ENCODE measurements at places on chromosomes 1 and 21.

DNA sequence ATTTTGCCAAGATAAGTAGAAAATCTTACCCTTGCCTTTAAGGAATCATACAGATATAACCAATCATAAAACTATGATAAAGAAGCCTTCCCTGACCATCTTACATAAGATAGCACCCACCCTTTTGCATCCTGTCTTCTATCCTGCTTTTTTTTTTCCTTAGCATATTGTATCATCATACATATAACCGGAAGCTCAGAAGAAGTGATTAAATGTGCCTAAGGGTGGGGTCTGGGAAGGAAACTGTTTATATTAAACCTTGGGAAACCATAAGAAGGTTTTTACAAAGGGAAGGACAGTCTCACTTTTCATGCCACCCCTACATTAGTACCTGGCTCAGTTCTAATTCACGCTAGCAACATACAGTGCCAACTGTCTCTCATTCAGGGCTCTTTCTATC is 66.8 kb downstream of the LUZP1 start:
- DNase-seq = no peak

- DNase-seq = no peak
These were observed 171.5 kb upstream of the HMCN1 start for GRCh38 chr1:185562461-185563359.

DNA sequence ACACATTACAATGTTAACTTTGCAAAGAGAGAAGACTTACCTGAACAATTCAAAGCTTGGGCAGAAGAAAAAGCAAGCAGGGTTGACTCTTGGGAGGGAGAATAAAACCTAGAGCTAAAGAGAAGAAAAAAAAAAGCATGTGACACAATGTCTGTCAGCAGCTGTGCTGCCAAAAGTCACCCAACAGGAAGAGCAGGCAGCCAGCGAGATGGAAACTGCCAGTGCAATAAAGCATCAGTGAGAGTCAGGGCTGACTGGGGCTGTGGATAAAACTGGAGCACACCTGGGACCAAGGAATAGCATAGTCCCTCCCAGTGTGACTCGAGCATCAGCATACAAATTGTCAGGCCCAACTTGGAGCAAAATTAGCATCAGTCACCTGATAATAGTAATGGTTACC is 65.0 kb upstream of the SLC22A15 start:
- DNase-seq = no peak

DNA sequence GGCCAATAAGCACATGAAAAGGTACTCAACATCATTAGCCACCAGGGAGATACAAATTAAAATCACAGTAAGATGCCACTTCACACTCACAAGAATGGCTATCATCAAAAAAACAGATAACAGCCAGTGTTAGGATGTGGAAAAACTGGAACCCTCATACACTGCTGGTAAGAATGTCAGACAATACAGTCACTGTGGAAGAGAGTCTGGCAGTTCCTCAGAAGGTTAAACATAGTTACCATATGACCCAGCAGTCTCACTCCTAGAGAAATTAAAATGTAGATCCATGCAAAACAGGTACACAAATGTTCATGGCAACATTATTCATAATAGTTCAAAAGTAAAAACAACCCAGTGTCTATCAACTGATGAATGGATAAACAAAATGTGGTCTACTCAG is 33.3 kb downstream of the LDLRAD1 start:
- no peak for DNase-seq

DNA sequence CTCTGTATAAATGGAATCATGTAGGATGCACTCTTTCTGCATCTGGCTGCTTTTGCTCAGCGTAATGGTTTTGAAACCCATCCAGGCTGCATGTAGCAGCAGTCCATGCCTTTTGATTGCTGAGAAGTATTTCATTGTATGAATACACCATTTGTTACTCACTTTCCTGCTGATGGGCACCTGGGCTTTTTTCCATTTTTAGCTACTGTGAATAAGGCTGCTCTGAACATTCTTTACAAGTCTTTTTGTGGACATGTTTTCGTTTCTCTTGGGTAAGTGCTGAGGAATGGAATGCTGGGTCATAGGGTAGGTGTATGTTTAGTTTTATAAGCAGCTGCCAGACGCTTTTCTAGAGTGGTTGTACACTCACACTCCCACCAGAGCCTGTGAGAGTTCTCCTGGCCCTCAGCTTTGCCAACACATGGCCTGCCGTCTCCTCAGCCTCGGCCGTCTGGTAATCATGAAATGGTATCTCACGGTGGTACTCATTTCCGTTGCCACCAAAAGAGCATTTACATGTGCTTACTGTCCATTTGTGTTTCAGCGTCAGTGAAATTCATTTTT is 22.7 kb downstream of the SLX9 start:
- no peak for DNase-seq

- no peak for DNase-seq
These were observed 51.7 kb downstream of the PALMD start for GRCh38 chr1:99697580-99697979.

- no peak for DNase-seq
These were observed 76.1 kb upstream of the SIPA1L2 start for GRCh38 chr1:232705815-232706575.

DNA sequence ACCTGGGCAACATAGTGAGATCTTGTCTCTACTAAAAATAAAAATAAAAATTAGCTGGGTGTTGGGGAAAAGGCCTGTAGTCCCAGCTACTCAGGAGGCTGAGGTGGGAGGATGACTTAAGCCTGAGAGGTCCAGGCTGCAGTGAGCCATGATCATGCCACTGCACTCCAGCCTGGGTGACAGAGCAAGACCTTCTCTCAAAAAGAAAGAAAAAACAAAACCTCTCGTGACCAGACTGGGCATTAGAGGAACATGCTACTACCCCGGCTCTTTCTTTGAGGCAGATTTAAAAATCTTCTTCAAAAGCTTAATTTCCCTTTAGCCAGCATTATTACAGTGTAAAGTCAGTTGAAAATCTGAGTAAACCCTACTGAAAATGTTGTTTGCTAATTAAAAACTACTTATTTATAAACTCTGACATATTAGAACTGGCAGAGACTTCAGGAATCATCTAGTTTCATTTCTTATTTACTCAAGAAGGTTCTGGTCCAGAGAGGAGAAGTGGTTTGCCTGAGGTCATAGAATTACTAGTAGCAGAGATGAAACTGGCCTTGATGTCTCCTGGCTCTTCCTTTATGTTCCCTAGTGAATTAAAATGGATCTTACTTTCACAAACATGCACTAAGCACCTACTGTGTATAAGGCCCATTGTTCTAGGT is 11.6 kb upstream of the ELAVL4 start:
- DNase-seq = no peak

- no peak for DNase-seq
These were observed 164.8 kb downstream of the PPIAL4G start for GRCh38 chr1:148318123-148318903.

GRCh38 chr1:245014247-245015029 is 140.3 kb upstream of the KIF26B start:
- no peak for DNase-seq

DNA sequence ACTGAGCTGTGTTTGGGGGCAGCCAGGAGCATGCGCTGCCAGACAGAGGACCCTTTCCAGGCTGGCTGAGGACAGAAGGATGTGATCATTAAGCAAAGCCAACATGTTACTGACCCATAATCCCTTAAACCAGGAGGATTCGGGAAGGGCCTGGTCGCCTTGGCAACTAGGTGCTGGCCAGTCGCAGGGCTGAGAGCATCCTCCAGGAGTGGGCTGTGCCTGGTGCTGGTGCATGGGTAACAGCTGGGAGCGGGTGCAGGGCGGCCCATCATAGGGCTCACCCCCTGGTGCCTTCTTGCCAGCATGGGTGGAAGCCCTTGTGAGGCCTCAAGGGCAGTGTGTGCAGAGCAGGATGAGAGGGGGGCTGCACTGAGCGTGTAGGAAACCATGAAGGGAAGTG is 17.2 kb downstream of the CDK18 start:
- no peak for DNase-seq

DNA sequence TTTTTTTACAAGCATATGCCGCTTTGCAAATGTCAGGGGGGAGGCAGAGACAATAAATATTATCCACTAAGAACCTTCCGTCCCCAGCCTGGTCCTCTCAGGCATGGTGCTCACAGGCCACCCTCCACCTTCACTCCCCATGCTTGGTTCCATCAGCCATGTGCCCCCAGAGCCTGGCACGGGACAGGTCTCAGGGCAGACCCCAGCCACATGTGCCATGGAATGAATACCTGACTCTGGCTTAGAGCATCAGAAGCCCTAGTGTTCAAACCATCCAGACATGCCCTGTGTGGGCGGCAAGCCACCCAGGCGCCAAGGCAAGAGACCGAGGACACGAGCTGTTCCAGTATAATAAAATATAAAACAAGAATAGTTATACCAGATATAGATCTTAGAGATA is 5.4 kb downstream of the LSS start:
- DNase-seq = no peak

GRCh38 chr1:184906761-184907160 is 67.5 kb downstream of the NIBAN1 start:
- no peak for DNase-seq

DNA sequence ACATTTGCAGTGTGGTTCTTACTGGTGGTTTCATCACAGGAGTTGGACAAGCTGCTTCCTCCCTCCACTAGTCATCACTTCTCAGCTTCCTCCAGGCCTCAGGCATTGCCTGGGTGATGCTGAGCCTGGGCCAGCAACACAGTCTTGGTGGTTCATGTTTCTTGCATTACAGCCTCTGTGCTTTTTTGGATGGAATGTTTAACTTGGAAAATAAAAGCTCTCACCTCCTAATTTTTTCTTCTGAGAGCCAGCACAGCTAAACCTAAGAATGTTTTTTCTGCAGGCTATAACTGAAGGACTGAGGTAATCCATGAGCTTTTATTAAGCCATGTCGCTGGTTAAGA is 66.1 kb upstream of the RHOU start:
- DNase-seq = no peak

- no peak for DNase-seq
These were observed 529.6 kb upstream of the ZRANB2 start for GRCh38 chr1:71610476-71610875.

DNA sequence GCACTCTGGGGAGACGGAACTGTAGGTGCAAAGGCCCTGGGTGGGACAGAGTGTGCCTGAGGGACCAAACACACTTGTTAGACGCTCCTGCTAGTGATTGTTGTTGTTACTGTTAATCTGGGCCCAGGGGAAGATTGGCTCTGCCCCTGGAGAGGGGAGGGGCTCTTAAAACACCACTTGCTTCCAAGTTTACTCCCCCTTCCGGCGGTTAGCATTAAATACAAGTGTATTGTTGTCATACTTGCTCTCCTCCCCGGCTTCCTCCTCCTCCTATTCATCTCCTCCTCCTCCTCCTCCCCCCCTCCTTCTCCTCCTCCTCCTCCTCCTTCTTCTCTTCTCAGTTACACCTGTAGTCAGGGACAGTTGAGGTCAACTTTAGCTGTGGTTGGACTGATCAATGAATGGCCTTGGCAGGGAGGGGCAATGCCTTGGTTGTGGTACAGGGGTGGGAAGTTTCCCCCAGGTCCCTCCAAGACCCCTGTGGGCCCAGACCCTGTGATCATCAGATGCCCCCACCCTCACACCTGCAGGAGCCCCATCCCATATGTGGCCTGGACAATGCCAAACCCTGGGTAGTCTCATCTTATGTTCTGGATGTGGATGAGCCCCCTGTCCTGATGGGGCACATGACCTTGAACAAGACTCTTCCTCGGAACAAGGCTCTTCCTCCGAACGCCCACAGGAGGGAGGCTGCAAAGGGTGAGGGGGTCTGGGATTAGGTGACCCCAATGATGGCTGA is 217.3 kb downstream of the PTPRU start:
- no peak for DNase-seq

GRCh38 chr1:58971629-58972140 is 187.8 kb upstream of the JUN start:
- DNase-seq = no peak

DNA sequence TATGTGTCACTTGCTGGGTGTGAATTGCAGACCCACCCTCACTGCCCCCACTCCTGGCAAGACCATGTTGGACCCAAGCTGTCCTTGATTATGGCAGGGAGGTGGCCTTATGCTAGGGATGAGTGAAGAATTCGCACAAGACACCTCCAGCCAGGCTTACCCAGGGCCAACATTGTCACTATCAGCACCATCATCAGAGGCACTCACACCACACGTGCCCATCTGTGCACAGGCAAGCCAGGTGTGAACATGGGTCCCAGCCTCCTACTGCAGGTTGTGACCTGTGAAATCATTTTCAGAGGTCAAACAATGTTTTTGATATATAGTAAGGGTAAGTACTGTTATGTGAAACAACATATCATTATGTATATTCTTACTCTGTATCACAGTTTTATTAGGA is 20.3 kb upstream of the RGS8 start:
- DNase-seq = no peak

GRCh38 chr1:108033550-108033951 is 68.6 kb upstream of the VAV3 start:
- DNase-seq = no peak

GRCh38 chr1:61221642-61222041 is 139.3 kb downstream of the NFIA start:
- DNase-seq = no peak

All from NCI-H1092 (cell line).